ENCODE measurements at places on chromosomes 5 and 9.

- DNase-seq, result no peak
Observed at GRCh38 chr9:83469722-83470121, 68.5 kb downstream of the FRMD3 start.

DNA sequence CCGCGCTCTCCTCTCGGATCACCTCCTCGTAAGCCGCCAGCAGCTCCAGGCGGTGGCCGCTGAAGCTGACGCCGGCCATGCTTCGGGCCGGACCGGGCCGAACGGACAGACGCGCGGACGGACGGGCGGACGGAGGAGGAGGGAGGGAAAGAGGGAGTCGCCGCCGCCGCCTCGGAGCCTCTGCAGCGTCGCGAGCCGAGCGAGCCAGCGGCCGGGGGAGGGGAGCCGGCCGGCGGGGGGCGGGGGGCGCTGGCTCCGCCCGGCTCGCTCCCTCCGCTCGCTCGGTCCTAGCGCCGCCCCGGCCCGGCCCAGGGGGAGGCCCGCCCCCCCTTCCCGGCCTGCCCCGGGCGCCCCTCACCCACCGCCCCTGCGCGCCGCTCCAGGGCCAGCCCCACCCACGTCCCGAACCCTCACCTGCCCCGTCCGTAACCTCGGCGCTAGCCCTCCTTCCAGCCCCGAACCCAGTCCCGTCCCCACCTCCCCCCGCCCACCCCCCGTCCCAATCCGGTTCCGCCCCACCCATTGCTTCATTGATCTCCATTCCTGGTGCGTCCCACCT, at the start of gene DBN1:
Gene DBN1, minus strand, starts transcription at position 192 of the 559 bp plus-strand sequence. Its CDS starts 113 bp downstream, at position 79.
- DNase-seq, result no peak

DNA sequence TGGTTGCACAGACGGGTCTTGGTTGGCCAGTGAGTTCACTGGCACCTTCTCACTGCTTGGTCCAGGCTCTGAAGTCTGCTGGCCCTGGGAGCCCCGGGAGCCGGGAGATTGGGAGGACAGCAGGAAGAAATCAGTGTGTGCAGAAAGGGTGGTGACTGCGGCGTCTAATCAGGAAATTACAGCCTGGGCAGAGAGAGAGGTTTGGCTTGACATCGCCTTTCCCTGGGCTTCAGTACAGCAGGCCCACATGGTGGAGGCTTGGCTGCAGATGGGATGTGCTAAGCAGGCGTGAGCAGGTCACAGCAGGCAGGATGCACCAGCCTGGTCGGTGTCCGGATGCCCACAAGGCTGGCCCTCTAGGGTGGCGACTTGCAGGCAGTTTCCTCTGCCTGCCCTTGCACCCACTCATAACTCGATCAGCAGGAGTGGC, 17.2 kb downstream of the PITX1 start:
- no peak for DNase-seq

GRCh38 chr9:2727966-2728613, 10.8 kb downstream of the KCNV2 start:
- no peak for DNase-seq

DNA sequence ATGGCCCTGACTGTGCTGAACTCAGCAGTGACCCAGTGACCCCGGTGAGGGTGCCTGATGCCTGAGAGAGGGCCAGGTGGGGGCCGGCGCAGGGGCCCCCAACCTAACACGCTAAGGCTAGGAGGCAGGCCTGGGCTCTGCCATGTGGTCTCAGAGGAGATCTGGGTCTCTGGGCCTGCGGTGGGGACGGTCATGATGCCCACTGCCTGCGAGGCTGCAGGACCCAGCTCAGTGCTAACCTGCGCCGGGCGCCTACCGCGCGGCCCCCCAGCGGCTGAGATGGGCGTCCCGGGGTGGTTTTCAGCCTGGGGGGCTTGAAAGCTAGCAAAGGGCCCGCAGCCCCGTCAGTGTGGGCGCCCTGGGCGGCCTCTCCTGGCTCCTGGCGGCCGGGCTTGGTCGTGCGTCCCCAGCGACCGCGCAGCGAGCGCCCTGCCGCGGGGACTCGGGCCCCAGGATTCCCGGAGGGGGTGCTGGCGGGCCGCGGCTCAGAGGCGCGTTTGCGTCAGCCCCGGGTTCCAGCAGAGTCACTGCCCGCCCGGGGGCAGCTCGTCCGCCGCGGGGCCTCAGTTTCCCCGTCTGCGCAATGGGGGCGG, 2.5 kb downstream of the EGFL7 start:
- DNase-seq, result no peak

DNA sequence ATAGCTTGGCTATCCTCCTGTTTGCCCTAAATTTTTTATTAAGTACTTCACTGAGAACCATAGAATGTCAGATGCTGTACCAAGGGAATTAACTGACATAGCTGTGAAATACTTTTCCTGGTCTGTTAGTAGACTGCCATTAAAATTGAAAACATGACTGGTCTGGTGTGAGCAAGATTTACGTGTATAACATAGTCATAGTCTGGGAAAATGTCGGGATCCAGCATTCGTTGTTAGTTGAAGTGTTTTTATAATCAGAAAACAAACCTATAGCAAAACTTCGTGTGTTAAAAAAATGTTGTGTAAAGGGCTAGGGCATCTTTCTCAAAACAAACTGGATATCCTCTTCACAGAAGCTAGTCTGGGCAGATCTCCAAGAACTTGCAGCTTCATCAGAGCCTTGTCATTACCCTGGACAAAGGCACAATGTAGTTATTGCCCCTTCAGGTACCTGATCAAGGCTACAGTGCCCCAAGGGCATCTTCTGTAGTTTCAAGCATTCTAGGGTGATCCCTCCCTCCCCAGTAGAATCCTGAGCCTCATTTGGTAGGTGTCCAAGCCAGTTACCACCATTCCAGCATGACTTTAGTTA, 454.2 kb upstream of the SGCD start:
- DNase-seq, result no peak

GRCh38 chr5:140262839-140263238, 40.1 kb downstream of the PFDN1 start:
- no peak for DNase-seq

- no peak for DNase-seq
Observed at GRCh38 chr5:128644863-128645262, 106.8 kb upstream of the FBN2 start.

DNA sequence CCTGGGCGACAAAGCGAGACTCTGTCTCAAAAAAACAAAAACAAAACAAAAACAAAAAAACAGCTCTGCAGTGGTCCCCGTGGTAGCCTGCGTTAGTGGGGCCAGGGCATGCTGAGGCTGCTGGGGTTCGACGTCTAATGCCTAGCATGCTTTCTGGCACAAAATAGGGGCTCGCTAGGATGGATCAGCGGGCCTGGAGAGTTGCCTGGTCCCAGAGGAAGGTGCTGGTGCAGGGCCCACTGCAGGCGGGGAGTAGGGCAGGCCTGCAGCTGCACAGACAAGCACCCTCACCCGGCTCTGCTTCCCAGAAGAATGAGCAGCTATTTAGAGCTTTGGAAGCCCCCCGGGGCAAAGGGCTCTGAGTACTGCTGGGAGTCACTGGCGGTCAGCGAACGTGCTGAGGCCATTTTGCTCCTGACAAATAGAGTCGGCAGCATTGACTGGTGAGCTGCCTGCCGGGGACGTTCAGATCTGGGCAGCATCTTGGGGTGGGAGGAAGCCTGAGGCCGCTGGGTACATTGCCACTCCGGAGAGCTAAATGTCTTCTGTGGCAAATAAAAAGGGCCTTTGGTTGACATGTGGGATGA, 126.7 kb downstream of the OLFM1 start:
- DNase-seq, result no peak

- DNase-seq, result no peak
Observed at GRCh38 chr9:8674536-8674935, 875.0 kb upstream of the DMAC1 start.

GRCh38 chr5:121399879-121400278, 451.8 kb upstream of the FTMT start:
- no peak for DNase-seq

GRCh38 chr9:89418474-89418845, 79.5 kb downstream of the SEMA4D start:
- DNase-seq, result no peak

GRCh38 chr5:68435611-68436010, 220.1 kb downstream of the PIK3R1 start:
- DNase-seq, result no peak

- DNase-seq, result no peak
Observed at GRCh38 chr5:165143741-165144140, 1638.3 kb downstream of the MAT2B start.

DNA sequence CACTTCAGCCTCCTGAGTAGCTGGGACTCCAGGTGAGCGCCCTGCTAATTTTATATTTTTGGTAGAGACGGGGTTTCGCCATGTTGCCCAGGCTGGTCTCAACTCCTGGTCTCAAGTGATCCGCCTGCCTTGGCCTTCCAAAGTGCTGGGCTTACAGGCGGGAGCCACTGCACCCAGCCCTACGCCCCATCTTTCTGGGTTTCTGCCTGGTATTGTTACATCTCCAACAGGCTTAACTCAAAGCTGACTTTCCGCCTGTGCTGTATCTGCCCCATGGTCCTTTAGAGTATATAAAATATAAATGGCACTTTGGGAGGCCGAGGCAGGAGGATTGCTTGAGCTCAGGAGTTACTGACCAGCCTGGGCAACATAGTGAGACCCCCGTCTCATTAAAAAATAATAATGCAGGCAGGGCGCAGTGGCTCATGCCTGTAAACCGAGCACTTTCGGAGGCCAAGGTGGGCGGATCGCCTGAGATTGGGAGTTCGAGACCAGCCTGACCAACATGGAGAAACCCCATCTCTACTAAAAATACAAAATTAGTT, 36.5 kb upstream of the GLDC start:
- DNase-seq, result no peak

GRCh38 chr5:160445132-160445531, 23.5 kb downstream of the PTTG1 start:
- no peak for DNase-seq

GRCh38 chr9:28378231-28378630, 805.0 kb upstream of the C9orf72 start:
- no peak for DNase-seq

DNA sequence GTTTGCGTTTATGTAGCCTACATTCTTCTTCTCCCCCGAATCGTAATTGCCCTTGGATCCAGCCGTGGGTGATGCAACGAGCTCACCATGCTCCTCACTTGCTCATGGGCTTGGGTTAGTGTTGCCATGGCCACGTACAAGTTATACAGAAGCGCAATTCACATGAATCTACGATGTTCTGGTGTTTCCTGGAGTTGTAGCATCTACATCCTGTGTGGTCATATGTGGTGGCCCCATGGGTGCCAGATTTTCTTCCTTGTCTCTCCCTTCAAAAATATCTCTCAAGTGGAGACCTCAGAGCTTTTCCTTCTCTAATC, 115.3 kb downstream of the TLE4 start:
- peak; percentile 27 for DNase-seq

- peak; percentile 77 for DNase-seq
Observed at GRCh38 chr5:177500685-177501522, 3.5 kb upstream of the PDLIM7 start.

DNA sequence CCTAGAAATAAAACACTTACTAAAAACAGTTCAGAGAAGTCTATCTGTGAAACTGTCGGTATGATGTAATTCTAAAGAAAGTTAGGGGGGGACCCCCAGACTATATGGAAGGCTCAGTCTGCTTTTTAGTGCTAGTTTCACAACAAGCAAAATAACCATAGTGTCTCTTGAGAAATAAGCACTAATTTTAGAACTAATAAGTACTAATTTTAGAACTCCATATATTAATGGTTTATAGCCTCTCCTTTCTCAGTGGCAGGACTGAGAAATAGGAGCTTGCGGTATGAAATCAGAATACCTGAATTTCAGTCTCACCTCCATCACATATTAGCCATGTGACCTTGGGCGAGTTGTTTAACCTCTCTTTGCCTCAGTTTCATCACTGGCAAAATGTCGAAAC, 1.4 kb upstream of the PHF24 start:
- no peak for DNase-seq

GRCh38 chr5:180670586-180671359, 21.4 kb upstream of the FLT4 start:
- peak; percentile 40 for DNase-seq

GRCh38 chr5:91142386-91142785, 240.7 kb downstream of the ARRDC3 start:
- DNase-seq, result no peak

DNA sequence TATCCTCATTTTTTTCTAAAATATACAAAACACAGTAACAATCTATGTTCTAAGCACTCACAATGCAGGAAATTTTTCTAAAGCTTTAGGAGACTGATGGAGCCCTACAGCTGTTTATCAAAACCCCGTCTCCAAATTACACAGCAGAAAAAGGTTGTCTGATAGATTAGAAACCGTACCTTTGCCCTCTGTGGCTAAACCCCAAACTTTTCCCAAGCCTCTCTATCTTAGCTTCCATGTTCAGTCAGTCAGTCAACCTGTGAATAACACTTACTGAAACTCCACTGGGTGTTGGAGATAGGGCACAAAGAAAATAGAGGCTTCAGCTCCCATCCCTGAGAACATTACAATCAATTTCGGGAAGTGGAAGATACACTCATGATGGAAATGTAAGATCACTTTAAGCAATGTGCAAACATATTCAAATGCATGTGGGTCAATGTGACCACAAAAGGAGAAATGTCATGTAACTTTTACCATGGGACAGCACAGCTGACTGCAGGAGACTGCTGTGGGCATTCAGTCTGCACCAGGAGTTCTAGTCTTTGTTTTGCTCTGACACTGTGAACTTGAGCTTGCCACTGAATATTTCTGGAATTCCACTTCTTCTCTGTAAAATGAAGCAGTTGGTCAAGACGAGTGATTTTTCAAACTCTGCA, 279.5 kb upstream of the PIK3R1 start:
- DNase-seq, result no peak

DNA sequence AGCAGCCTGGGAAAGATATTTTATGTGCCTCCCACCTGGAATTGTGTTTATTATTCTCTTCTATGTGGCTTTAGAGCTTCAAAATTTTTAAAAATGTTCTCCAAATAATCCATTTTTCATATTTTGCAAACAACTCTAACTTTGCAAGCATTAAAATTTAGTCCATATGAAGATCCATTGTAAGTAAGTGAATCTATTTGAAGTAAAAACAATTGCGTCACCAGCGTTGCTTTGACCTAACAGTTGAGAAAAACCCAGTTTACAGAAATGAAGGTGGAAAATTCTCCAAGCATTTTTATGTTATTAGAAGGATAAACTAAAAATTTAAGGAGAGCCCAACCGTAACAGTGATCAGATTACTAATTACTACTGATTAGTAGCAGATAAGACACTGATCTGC, 38.9 kb upstream of the TLX3 start:
- DNase-seq, result no peak

- no peak for DNase-seq
Observed at GRCh38 chr9:122228568-122229484, at the start of gene LHX6. TSS of gene LHX6 (minus strand) at chr9:122228957. CDS start at chr9:122228740, 217 bp downstream.

- DNase-seq, result no peak
Observed at GRCh38 chr5:158285698-158286097, 426.8 kb upstream of the CLINT1 start.

DNA sequence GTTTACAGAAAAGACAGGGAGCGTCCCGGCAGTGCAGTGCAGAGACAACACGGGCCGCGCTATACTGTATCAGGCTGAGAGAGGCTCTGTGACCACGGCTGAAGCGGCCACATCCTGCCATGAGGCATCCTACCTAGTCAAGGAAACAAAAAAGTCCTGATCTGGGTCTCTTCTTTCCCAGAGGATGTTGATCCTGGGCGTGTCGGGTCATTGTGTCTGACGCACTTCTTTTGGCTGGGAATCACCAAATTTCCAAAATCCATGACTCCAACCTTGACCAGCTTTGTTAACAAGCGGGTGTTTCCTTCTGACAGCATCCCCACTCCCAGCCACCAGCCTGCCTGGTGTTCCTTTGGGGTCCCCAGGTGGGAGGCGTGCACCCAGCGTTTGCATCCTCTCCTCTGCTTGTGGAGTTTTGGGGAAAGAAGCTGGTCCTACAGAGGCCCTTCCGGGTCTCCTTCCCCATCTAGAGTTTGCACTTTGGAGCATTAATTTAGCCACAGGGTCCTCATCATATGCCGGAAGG, 91.4 kb upstream of the RAI14 start:
- DNase-seq, result no peak
